ENCODE measurements at places on chromosomes 4 and X.

- no peak for DNase-seq
Observed at GRCh38 chr4:7281691-7282665, 89.6 kb downstream of the SORCS2 start.

DNA sequence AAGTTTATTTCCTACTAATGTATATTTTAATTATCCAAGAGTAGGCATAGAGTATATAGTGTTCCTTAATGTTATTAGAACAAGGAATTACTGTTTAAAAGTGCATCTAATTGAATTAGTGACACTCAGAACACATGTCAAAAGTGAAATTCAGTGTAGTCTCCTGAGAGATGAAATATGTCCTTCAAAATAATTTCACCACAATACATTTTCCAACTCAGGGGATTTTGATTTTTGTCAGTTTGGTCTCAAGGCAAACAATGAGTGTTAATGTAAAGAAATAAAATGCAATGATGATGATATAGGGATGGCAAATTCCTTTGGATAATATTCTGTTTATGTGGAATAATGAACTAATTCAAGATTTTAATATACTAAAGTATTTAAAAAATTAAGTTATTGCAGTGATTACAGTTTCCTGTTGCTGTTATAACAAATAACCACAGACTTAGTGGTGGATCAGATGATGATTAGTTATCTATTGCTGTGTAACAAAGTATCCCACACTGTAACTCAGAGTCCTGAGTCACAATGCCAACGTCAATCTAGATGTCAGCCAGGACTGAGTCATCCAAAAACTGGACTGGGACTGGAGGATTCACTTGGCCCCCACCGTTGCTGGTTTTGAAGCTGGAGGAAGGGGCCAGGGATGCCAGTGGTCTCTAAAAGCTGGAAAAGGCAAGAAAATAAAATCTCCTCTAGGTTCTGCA is 148.0 kb upstream of the SLC7A11 start:
- no peak for DNase-seq

DNA sequence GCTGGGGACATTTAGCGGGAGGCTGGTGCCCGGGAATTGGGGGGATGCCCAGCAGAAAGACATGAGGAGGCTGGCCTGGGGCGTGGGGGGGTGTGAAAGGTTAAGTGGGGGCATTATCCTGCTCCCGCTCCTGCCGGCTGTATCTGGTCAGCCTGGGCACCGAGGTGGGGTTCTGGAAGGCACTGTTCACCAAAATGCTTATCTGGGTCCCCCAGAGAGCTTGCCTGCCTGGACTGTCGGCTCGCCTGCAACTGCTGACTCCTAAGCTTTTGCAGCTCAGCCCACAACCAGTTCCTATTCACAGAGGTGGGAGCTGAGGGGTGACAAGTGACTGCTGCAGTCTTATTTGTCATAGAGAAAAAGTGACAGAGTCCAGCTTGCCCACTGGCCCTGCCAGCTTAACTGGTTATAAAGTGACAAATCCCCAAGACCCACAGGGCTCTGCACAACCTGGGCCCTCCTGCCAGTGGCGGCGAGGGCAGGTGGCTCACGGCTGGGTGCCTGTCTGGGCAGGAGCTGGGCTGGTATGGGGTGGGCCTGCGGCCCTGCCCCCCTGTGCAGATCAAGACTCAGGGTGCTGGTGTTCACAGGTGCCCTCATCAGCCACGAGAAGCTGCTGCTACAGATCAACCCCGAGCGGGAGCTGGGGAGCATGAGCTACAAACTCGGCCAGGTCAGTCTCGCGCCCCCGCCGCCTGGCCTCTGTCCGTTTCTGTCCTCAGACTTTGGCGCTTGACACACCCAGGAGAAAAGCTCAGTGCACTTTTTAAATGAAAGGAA is 23.7 kb upstream of the MSANTD1 start:
- DNase-seq = no peak

- DNase-seq = no peak
Observed at GRCh38 chr4:13540446-13541175, 3.7 kb downstream of the NKX3-2 start.

- DNase-seq = no peak
Observed at GRCh38 chr4:184471881-184472613, 2.3 kb downstream of the IRF2 start.

DNA sequence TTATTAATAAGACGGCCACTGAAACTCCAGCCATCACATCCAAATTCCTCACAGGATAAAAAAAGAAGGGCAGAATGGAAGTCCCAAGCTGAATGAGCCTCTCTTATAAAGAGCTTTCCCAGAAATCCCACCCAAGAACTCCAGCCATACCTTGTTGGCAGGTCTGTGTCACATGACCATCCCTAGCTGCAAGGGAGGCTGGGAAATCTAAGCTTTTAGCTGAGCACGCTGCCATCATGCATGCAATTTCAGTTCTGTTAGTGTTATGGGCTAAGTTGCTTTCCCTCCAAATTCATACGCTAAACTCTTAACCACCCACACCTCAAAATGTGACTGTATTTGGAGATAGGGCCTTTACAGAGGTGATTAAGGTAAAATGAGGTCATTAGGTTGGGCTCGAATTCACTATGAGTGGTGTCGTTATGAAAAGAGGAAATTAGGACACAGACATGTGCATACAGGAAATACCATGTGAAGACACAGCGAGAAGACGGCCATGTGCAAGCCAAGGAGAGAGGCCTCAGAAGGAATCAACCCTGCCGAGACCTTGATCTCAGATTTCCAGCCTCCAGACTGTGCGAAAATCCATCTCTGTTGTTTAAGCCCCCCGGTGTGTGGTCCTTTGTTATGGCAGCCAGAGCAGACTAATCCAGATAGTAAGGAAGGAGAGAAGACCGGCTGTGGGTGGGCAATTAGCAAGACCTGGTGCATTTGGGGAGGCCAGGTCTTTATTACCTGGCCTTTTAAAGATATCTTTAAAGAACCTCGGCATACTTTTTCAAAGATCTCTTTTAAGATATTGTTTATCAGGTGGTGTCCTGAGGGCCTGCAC is 317.6 kb downstream of the BCOR start:
- DNase-seq = no peak

All from activated CD4-positive, alpha-beta T cell treated with anti-CD3 and anti-CD28 coated beads, Interleukin-2, amount 50 U/mL, for 1 hour (primary cell).